Stomach (tissue), 19 donors: ENCODE measurements at places on chromosomes 6 and 20. TPM values are rescaled to one million over a fixed set of nuclear protein-coding genes. Genes with fewer than 3 reads are reported as not detected.
A peak's percentile ranks its signal among the peaks of the same experiment; 100 is the strongest.

GDAP1L1 gene
- not detected for total RNA-seq

GCNT2 gene
- total RNA-seq: 22.0 TPM

ARFGEF3 gene
- total RNA-seq: 13.0 TPM

CNR1 gene
- 4.0 TPM for total RNA-seq

GPLD1 gene
- total RNA-seq: 2.8 TPM

GABRR2 gene
- total RNA-seq: 0.73 TPM

NKX2-2 gene
- 0.18 TPM for total RNA-seq

OGFRL1 gene
- 2.6 TPM for total RNA-seq

DNA sequence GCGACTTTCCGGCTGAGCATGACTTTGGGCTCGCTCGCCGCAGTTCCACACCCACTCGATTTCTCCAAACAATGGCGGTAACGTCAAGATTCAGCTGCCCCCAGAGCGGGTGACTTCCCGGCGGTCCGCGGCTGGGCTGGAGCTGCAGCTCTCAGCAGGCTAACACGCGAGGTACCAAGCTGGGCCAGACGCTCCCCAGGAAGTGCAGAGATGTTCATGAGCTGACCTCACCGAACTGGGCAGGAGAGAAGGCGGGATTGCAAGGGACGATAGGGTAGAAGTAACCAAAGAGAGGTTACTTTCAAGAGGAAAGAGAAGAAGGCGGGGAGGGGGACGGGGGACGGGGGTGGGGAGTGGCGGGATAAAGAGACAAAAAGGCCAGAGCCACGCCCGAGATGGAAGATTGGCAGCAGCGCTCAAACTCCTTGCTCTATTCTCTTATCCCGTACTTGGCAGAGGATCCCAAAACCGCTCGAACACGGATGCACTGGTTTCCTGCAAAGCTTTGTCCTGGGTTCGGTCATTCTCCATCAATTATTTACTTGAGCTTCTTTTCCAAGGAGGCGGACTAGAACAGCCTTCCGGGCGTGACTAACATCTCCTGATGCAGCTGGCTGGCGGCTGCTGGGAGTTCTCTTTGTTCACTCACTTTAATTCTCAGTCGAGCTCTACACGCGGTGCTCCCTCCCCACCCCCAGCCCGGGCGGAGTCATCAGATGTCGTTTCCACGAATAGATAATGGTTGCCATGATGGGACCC lies at the start of gene MTCL3:
TSS of gene MTCL3 (minus strand) at position 626 of the 759 bp plus-strand sequence.
- no peak within 1 kb of the TSS for H3K27ac ChIP-seq
- peaks cover 23% of the 10 kb centered on the region for H3K4me1 ChIP-seq

GRCh38 chr6:112311950-112312547 lies 35.1 kb upstream of the RFPL4B start:
- peaks cover 14% of the 10 kb centered on the region for H3K4me1 ChIP-seq
- H3K27me3 ChIP-seq: no peaks in the 10 kb centered on the region
- DNase-seq: peak; percentile 56
- H3K36me3 ChIP-seq: no peaks in the 10 kb centered on the region
- H3K4me3 ChIP-seq: no peak overlapping the region

DNA sequence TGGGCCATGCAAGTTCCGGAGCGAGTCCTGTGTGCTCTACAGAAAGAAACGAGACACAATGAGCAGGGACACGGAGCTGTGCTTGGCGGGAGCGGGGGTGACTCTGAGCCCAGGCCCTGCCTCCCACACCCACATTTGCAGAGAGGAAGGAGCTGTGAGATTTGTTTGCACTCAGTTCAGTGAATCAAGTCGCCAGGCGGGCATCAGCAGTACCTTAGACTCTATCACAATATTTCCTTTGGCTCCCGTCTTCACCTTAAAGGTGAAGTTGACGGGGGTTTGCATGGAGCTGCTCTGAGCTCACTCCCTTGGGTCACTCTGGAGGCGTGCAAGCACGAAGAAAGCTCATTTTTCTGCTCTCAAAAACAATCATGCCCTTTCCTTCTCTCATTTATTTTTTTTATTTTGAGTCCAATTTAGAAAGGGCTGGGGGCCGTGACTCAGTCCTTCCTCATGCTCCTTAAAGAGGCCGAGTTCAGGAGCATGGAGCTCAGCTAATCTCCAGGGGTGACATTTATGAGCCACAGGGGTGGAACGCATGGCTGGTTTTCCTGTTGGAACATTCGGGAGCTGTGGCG lies 188.2 kb downstream of the NFATC2 start:
- no peak overlapping the region for H3K27ac ChIP-seq
- H3K27me3 ChIP-seq: no peaks in the 10 kb centered on the region
- peaks cover 11% of the 10 kb centered on the region for H3K4me1 ChIP-seq
- H3K36me3 ChIP-seq: no peaks in the 10 kb centered on the region
- no peak for DNase-seq
- H3K4me3 ChIP-seq: no peak overlapping the region

DNA sequence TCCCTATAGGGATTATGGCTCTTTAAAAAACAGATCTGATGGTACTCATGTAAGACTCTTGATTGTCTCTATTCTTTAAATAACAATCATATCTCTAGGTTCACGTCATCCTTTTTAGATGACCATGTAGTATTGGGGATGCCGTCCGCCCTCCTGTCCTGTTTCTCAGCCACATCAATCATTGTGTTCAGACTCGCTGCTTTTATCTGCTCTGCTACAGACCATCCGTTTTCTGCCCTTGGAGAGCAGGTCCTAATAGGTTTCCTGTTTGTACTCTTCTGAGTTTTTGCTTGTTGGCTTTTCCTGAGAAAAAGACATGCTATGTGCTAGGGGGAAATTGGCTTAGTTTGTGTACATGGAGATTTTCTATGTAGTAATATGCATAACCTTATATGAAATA lies 76.8 kb downstream of the SASH1 start:
- H3K4me1 ChIP-seq: no peaks in the 10 kb centered on the region
- no peak overlapping the region for H3K27ac ChIP-seq
- H3K36me3 ChIP-seq: no peaks in the 10 kb centered on the region
- H3K4me3 ChIP-seq: no peak overlapping the region
- no peak for DNase-seq
- H3K27me3 ChIP-seq: no peaks in the 10 kb centered on the region

- H3K27me3 ChIP-seq: peaks cover 79% of the 10 kb centered on the region
- H3K36me3 ChIP-seq: no peaks in the 10 kb centered on the region
- peaks cover 50% of the 10 kb centered on the region for H3K4me1 ChIP-seq
These were observed 3.5 kb downstream of the TFAP2A start for GRCh38 chr6:10411131-10411970.

DNA sequence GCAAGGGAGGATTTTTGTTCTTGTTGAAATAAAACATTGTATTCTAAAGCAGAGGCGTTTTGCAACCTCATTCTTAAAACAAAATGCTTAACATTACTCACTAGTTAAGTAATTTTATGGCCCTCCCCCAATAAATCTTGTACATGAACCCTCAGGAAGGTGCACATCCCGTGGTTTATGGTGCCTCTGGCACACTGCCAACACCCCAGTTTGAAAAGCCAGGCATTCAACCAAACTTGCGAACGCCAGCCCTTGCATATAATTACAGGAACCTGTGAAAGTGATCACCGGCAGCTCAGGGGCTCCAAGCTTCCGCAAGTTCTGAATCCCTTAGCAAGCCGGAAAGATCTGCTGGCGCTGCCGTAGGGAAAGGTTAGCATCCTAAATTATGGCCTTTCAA lies 1109.0 kb upstream of the FLRT3 start:
- H3K27ac ChIP-seq: no peak overlapping the region
- H3K4me3 ChIP-seq: no peak overlapping the region
- H3K27me3 ChIP-seq: no peaks in the 10 kb centered on the region

GRCh38 chr20:49796600-49797343 lies 15.9 kb upstream of the SLC9A8 start:
- H3K4me1 ChIP-seq: no peaks in the 10 kb centered on the region
- no peak overlapping the region for H3K4me3 ChIP-seq
- no peak for DNase-seq
- no peaks in the 10 kb centered on the region for H3K36me3 ChIP-seq
- H3K27ac ChIP-seq: no peak overlapping the region

DNA sequence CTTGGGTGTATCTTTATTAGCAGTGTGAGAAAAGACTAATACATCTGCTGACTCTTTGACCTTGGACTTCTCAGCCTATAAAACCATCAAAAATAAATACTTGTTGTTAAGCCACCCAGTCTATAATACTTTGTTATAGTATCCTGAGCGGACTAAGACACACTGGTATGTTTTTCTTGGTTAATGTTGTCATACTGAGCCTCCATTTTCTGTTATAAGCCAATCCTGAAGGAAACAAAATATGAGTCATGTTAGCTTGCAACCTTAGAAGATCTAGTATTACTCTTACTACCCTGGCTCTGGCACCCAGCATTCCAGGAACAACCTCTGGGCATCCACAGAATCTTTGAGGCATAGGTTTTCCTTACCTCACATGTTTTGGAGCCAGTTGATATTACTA lies 307.2 kb downstream of the FRK start:
- no peaks in the 10 kb centered on the region for H3K36me3 ChIP-seq
- no peak overlapping the region for H3K27ac ChIP-seq
- no peaks in the 10 kb centered on the region for H3K27me3 ChIP-seq
- no peaks in the 10 kb centered on the region for H3K4me1 ChIP-seq
- no peak for DNase-seq
- no peak overlapping the region for H3K4me3 ChIP-seq

DNA sequence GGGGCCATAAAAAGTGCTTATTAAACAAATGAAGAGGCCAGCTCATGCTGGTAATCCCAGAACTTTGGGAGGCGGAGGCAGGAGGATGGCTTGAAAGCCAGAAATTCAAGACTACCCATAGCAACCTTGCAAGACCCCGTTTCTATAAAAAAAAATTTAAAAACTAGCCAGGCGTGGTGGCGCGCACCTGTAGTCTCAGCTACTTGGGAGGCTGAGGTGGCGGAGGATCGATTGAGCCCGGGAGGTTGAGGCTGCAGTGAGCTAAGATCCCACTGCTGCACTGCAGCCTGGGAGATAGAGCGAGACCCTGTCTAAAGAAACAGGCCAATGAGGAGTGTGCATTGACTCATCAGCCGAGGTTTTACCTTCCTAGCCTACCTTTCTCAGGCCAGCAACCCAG lies 15.2 kb downstream of the NPEPL1 start:
- no peak for DNase-seq
- H3K27ac ChIP-seq: no peak overlapping the region
- H3K36me3 ChIP-seq: peaks cover 77% of the 10 kb centered on the region
- H3K4me3 ChIP-seq: no peak overlapping the region
- no peaks in the 10 kb centered on the region for H3K27me3 ChIP-seq
- no peaks in the 10 kb centered on the region for H3K4me1 ChIP-seq

- H3K27me3 ChIP-seq: no peaks in the 10 kb centered on the region
- no peaks in the 10 kb centered on the region for H3K4me1 ChIP-seq
- no peaks in the 10 kb centered on the region for H3K36me3 ChIP-seq
- no peak overlapping the region for H3K27ac ChIP-seq
These were observed 427.0 kb upstream of the SPTLC3 start for GRCh38 chr20:12581644-12582289.

DNA sequence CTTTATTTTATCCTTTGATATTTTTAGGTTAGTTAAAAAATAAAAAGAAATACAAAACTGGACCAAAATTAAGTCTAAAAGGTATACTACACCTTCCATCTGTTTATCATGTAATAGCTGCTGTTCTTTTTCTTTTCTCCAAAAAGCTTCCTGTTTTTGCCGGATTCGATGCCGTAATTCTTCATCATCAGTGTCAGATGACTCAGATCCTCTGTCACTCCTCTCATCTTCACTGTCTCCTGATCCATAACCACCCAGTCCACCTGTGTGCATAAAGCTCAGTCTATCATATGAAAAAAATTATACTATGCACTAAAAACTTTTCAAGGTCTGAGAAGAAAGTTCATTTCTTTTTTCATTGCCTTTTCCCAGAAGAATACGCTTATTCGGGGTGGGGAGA lies 8.5 kb upstream of the COQ3 start:
- H3K27me3 ChIP-seq: no peaks in the 10 kb centered on the region
- no peak overlapping the region for H3K4me3 ChIP-seq
- H3K4me1 ChIP-seq: no peaks in the 10 kb centered on the region

GRCh38 chr6:89120371-89120770 lies 2.5 kb upstream of the SRSF12 start:
- H3K4me3 ChIP-seq: no peak overlapping the region
- H3K4me1 ChIP-seq: peaks cover 26% of the 10 kb centered on the region

DNA sequence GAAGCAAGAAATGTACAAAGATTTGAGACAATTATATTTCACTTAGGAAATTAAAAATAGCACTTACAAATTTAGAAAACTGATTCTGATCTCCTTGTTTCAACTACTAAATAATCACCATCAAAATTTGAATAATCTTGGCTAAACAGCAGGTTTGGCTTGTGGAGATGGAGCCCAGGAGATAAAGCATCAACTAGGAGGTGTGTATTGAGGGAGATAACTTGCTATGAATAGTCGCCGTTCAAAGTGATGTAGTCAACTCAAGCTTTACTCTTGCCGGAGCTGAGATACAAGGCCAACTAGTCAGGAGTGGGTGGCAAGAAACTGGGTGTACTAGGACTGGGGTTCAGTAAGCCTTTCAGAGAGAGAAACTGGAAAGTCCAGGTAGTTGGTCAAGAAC lies 117.7 kb downstream of the TRMT11 start:
- no peaks in the 10 kb centered on the region for H3K4me1 ChIP-seq
- no peak overlapping the region for H3K4me3 ChIP-seq

DNA sequence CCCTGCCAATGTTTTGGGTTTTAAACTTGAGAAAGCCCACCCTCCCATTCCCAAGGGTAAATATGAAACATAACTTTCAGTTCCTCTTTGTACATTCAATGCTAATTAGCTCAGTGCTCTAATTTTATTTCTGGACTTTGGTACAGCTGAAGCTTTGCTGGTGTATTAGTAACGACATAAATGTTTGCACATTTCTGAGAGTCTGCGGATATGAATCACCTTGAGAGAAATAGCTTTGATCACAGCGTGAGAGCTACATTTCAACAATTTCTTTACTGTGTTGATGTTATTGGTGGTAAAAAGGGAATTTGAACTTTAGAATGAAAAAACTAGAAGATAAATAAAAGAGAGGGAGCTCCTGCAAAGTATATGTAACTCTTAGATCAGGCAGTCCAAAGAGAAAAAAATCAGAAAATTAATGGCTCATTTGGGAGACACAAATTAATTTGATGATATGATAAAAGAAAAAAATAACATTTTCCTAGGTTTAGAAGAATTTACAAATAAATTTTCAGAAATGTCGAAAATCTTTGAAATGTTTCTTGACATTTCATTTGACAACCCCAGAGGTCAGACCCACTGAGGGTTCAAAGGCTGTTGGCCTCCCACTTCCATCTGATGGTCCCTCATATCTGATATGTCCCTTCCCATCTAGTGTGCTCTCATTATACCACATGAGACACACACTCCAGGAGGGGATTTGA lies 38.5 kb upstream of the CAP2 start:
- no peaks in the 10 kb centered on the region for H3K36me3 ChIP-seq
- peak; percentile 2 for DNase-seq
